ENCODE measurements at places on chromosomes 7 and 10.

DNA sequence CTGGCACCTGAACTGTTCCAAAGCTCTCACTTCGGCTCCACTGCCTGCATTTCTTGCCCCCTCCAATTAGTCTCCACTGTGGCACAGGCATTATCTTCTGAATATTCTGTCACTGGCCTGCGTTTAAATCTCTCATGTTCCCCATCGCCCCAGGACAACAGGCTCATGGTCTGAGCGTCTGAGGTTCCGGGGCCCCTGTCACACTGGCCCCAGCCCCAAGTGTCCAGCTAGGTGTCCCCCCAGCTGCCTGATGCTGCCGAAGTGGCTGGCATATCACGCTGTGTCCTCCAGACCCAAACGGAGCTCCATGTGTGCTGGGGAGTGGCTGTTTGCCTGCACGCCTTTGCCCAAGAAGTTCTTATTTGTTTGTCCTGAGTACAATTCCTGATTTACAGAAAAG is 135.4 kb downstream of the TACC2 start:
- DNase-seq = no peak

GRCh38 chr7:99562114-99562784 is 3.8 kb downstream of the ZNF655 start:
- DNase-seq = no peak

DNA sequence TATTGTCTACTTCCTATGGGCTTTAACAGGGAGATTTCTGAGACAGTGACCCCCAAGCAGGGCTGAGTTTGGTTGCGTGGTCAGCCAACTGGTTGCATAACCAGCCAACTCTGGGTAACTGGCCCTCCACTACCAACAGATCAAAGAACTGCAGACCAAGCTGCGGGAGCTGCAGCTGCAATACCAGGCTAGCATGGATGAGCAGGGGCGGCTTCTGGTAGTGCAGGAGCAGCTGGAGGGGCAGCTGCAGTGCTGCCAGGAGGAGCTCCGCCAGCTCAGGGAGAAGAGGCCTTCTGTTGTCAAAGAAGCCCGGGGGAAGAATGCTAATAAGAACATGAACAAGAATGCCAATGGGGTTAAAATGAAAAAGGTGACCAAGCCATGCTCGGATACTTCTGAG is 15.7 kb upstream of the FLNC start:
- DNase-seq = no peak

DNA sequence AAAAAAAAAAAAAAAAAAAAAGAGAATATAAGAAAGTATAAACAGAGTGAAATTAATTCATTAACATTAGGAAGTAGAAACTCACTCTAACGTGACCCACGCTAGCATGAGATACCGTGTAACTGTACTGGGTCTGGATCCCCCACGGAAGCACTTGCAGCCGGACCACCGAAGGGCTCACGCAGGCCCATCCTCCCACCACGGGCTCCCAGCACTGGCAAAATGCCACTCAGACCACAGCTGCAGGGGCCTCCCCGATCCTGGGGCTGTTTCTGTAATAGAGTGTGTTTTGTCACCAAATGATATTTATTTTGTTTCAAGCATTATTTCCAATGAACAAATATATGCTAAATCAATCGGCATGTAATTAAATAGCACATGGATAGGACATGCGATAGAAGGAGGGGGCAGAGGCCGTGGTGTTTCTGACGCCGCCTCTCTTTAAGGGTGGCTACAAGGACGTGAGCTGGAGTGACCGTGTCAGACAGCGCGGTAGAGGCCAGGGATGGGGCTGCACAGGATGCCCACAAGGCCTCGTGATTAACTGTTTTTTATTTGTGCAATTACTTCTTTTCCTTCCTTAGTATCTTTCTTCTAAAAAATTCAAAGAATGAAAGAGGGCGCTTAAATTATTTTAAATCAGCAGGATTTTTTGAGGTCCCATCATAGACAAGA is 568.5 kb downstream of the PTPRN2 start:
- DNase-seq = no peak

- DNase-seq = no peak
Observed at GRCh38 chr7:66697449-66698438, 42.8 kb upstream of the RABGEF1 start.

DNA sequence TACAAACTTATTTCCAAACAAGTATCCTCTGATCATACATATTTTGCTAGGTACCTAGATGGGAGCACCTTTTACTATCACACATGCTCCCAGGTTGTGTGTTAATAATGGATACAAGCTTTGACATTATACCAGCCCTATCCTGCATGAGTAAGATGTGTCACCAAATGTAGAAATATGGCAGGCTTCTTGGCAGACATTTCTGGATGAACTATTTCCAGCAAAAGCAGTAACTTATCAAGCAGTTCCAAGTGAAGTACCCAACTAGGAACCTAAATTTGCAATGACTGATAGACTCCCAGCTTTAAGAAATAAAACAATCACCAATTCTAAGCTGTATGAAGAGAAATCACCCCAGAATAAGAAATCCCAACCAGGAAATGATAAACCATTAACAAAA is 103.7 kb upstream of the TMEM72 start:
- no peak for DNase-seq

Data from KG1 (cell line).